ENCODE measurements at places on chromosomes 6 and 20.

DNA sequence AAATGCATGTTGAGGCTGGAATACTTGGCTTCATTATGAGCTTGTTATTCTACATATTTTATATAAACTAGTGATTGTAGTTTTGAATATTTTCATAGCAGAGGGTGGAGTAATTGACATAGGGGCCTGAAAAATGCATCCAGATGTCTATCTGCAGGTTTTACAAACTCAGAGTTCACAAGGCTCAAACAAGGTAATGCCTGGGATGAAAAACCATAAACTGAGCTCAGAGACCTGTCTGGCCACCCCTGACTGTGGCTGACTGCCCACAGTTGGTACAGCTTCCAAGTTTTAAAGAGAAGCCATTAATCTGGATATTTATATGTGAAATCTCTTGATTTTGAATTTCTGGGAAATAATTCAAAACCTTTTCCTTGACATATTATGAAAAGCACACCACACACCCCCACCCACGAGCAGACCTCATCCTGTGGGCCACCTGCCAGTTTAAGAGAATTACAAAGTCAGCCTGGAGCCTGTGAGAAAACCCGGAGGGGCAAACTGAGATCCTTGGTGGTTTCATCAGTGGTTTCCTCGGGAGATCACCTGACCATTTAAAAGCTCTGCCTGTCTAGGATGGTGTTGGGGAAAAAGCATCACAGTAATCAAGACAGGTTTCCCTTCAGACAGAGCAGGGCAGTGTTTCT is 230.1 kb downstream of the SAMD5 start:
- DNase-seq: peak; percentile 28

- no peak for DNase-seq
Observed at GRCh38 chr6:45423111-45423823, 45.5 kb upstream of the SUPT3H start.

GRCh38 chr6:126907996-126908395 is 210.5 kb upstream of the RSPO3 start:
- no peak for DNase-seq

DNA sequence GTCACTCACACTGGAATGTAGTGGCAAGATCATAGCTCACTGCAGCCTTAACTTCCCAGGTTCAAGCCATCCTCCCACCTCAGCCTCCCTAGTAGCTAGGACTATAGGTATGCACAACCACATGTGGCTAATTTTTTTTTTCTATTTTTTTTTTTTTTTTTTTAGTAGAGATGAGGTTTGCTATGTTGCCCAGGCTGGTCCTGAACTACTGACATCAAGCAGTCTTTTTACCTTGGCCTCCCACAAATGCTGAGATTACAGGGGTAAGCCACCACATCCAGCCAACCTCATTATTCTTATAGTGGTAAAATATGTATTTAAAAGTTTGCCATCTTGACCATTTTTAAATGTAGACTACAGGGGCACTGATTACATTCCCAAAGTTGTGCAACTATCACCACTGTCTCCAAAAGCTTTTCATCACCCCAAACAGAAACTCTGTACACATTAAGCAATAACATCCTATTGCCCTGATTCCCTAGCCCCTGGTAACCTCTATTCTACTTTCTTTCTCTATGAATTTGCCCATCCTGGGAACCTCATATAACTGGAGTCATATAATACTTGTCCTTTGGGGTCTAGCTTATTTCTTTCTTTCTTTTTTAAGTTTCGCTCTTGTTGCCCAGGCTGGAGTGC is 268.0 kb upstream of the JARID2 start:
- DNase-seq: no peak

DNA sequence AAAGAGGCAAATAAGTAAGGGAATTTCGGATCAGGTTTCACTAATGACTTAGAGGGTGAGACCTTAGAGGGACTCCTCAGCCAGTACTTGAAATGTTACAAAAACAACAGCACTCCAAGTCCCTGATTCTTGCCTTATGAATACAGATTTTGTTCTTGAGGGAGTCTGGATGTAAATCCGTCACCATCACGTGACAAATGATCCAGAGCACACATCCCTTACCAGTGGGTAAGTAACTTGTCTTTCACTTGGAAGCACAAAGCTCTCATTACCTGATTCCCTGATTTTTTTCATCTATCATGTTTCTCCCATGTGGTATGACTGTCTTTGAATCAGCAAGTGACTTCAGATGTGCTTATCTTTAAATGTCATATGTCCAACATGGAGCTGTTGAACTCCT is 595.3 kb upstream of the POU3F2 start:
- no peak for DNase-seq

DNA sequence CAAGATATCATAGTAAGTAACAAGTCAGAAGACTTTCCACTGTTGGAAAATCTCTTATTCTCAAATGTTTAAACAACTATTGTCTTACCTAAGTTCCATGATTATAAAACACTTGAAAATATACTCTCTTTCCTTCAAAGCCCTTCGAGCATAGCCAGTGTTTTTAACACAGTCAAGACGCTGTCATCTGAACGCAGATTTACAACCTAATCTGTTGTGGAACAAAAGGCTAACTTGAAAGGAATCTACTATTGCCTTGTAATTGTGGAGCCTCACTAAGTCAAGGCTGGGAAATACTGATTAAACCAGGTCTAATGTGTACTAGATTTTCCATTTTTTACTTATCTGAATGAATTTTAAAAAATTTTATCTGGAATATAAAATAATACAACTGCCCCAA is 205.8 kb downstream of the TRDN start:
- DNase-seq: no peak

- no peak for DNase-seq
Observed at GRCh38 chr6:52410979-52411378, 9.2 kb upstream of the EFHC1 start.

DNA sequence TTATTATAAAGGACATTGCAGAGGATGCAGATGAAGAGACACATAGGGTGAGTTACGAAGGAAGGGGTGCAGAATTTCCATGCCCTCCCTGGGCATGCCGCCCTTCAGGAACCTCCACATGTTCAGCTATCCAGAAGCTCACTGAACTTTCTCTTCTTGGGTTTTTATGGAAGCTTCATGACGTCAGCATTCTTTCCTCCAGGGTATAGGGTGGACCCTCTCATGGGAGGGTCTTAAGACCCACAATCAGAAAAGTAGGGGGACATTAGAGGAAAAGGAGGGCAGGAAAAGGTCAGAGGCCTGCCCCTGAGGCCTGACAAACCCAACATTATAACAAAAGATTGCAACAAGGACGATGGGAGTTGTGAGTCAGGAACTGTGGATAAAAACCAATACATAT is 14.6 kb upstream of the DCBLD1 start:
- DNase-seq: no peak

DNA sequence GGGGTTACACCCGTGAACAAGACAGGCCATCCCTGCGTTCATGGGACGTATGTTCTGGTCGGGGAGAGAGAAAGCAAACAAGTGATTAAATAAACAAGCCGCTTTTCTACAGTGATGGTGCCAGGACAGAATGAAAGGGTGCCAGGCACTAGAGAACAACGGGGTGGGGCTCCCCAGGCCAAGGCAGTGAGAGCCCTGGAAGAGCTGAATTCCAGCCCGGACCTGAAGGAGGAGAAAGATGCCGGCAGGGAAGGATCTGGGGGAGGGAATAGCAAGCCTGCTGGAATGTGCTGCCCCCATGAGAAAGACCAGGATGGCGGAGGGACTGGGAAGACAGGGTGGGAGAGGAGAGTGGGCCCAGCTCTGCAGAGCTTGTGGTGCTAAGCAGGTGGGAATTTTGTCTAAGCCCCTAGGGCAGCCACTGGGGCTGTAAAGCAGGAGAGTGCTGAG is 7.5 kb downstream of the SNAI1 start:
- no peak for DNase-seq

Measured in astrocyte of the spinal cord (primary cell).